ENCODE measurements at places on chromosomes 7 and 10.

DNA sequence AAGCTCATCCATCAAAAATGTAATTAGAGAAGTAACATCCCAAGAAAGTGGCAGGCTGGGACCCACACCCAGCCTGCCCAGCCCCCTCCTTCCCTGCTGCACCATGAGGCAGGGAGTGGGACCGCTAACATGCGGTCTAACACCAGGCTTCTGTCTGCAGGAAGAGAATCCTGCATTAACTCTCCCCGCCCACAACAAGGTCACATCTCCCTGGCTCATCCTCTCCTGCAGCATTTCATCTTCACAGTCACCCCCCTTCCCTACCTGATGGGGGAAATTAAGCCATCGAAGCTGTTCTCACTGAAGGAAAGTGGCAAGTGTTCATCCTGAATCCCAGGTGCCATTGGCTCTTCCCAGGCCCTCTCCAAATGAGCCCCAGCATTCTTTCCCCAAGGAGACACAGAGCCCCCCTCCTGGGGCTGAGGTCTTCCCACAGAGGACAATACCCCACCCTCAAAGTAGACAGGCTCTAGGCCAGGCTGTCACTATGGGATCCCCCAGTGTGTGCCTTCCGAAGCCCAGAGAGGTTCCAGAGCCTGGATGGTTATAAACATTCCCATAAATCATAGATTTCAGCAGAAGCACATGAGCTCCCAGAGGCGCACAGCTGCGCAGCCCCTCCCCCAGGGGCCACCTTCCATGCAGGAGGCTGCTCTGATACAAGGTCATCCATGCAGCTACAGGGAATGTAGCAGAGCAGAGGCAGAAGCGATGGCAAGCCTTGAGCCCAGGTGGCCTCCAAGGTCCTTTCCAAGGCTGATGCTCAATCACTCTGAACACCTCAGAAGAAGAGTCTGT lies 148.0 kb downstream of the OAT start:
- no peak for DNase-seq

DNA sequence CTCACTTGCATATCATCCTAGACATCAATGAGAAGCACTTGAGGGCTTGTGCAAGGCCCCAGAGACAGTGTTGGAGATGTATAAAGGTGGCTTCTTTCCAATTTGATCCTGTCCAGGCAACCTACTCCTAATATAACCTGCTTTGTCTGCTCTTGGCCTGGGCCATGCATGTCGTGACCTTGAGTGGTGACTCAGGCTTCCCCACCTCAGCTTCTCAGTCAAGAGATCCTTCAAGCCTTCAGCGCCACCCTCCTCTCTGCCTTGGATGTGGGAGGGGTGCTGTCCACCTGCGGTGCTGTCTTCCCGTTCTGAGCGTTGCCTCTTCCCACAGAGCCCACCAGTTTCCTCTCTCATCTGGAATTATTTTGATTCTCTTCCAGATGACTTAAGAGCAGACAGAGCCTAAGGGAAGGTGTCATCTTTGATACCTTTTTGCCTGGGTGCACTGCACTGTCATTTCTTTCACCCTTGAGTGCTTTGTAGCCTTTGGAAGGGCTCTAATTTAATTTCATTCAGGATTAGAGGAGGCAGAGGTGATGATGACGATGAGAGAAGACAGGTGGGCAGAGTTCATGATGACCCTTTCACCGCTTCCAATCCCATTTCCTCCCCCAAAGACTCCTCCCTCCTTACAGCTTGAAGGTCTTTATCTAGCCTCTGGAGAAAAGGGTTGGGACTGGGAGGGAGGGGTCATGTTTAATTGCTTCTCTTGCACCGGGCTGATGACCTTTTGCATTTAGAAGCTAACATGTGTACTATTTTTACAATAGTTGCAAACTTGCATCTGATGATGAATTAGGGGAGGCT lies 6.9 kb downstream of the LSMEM1 start:
- DNase-seq: no peak

GRCh38 chr10:72087969-72088888 lies at the start of gene SPOCK2:
TSS of gene SPOCK2 (minus strand) at chr10:72088551. CDS start at chr10:72088328, 223 bp downstream.
- peak; percentile 73 for DNase-seq

GRCh38 chr7:68800316-68800715 lies 798.0 kb upstream of the AUTS2 start:
- no peak for DNase-seq

DNA sequence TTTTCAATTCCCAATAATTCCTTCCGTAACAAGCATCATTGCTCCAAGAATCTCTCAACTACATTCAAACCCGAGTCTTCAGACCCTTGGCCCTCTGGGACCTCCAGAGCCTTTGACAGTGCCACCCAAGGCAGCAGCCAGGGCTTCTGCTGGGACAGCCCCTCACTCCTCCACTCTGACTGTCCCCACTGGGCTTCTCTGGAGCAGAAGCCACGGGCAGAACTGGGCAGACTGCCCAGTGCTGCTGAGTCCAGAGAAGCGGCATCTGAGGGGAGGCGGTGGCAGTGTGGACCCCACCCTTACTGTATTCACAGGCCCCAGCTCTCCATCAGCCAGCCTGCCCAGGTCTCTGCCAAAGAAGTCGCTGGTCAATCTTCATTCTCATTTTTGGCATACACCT lies 8.8 kb downstream of the CYREN start:
- no peak for DNase-seq
